ENCODE measurements at places on chromosomes 7 and 10.

DNA sequence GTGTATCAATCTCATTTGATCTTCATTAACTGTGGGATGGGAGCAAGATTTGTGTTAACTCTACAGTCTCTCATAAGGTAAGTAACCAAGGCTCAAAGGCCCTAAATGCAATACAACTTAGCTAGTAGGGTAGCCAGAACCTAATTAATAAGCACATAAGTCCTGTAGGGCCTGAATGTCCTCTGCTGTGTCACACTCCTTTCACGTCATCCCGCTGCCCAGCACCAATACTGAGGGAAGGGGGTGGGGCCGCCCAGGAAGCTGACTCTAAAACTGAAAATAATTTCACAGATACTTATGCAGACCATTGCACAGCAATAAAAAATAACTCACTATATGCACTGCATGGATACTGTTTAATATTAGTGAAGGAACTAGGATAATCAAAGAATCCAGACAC is 13.7 kb downstream of the CCDC6 start:
- no peak for DNase-seq

GRCh38 chr10:52853704-52854103 is 81.1 kb upstream of the MBL2 start:
- no peak for DNase-seq

GRCh38 chr7:129801882-129802281 is 150.9 kb downstream of the UBE2H start:
- no peak for DNase-seq

DNA sequence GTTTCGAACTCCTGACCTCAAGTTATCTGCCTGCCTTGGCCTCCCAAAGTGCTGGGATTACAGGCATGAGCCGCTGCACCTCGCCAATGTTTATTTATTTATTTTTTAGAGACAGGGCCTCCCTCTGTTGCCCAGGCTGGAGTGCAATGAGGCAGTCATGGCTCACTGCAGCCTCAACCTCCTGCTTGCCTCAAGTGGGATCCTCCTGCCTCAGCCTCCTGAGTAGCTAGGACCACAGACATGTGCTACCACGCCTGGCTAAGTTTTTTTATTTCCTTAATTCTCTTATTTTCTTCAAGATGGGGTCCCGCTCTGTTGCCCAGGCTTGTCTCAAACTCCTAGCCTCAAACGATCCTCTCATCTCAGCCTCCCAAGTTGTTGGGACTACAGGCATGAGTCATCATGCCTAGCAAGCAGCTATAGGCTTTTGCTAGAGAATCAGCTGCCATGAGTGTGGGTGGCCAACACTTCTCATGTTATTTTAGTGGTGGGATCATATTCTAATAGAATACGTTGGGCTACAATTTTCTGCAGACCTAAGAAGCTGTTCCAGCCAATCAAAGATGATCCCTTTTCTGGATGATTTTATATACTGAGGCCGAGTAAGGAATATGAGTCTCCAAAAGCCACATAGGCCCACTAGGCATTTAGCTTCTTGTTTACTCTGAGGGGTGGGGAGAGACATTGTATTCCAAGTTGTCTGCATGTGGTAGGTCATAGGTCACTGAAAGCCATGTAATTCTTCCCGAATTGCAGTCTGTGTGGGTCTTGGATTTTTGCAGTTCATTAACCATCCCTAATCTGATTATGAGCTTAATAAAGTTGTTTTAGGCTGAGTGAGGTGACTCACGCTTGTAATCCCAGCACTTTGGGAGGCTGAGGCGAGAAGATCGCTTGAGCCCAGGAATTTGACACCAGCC is 7.6 kb upstream of the TMEM248 start:
- no peak for DNase-seq

GRCh38 chr10:63155388-63156020 is 22.4 kb downstream of the NRBF2 start:
- DNase-seq: no peak

DNA sequence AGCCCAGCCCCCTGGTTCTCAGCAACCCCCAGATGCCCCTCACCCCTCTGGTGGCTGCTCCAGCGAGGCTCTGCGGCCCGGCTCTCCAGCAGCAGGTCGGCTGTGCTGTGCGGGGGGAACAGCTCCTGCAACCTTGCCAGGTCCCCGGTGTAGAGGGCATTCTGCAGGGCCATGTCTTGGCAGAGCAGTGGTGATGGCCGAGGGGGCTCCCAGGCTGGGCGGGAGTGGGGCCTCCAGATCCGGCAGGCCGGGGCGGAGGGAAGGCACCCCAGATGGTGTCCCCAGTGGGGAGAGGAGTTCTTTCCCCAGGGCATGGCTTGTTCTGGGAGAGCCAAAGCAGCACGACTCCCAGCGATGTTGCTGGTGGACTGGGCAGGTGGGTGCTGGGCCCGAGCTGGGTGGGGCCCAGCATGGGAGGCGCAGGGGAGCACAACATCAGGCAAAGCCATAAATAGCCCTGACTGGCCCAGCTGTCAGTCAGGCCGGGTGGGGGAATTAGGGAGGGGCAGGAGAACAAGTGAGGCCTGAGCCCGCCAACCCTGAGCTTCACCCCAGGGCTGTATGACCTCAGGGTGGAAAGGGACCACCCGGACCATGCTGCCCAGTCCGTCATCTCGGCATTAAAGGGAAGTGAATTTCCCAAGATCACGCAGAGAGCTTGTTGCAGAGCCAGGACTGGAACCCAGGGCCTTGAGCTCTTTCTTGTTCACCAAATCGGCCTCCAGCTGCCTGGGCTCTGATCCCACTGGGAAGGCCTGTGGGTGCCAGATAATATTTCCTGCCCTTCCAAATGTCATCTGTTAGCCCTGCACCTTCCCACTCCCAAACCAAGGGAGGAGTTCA is 580 bp upstream of the ASB10 start:
- DNase-seq: no peak

GRCh38 chr10:79375321-79376077 is 28.2 kb downstream of the PPIF start:
- DNase-seq: no peak

DNA sequence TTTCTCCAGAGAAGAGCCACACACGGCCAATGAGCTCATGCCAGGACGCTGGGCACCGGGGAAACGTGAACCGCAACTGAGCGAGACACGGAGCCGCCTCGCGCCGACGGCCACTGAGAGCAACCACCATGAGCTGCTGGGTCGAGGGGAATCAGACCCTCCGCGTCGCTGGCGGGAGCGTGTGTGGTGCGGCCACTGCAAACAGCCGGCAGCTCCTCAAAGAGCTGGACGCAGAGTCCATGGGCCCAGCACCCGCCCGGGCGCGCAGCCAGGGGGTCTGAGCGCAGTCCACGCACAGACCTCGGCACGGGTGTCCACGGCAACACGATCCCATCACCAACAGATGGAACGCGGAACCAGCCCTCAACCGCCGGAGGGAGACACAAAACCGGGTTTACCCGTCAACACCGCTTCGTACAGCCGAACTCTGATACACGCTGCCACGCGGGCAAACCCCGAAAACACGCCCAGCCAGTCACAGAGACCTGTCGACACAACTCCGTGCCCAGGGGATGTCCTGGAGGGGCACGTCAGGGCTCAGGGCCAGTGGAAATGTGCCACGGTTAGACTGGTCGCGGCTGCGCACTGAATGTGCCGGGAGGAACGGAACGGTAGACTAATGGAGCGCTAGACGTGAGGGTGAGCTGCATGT is 147.1 kb downstream of the ELFN1 start:
- no peak for DNase-seq

GRCh38 chr10:103814626-103815370 is 40.6 kb downstream of the SH3PXD2A start:
- DNase-seq: no peak

Measured in left kidney (tissue), 8 donors.